Adrenal gland (tissue), 19 donors: ENCODE measurements at places on chromosomes 3 and 15. TPM values are rescaled to one million over a fixed set of nuclear protein-coding genes. Genes with fewer than 3 reads are reported as not detected.

GRCh38 chr3:155809181-155809580 is 3.1 kb upstream of the C3orf33 start:
- no peak for DNase-seq

DNA sequence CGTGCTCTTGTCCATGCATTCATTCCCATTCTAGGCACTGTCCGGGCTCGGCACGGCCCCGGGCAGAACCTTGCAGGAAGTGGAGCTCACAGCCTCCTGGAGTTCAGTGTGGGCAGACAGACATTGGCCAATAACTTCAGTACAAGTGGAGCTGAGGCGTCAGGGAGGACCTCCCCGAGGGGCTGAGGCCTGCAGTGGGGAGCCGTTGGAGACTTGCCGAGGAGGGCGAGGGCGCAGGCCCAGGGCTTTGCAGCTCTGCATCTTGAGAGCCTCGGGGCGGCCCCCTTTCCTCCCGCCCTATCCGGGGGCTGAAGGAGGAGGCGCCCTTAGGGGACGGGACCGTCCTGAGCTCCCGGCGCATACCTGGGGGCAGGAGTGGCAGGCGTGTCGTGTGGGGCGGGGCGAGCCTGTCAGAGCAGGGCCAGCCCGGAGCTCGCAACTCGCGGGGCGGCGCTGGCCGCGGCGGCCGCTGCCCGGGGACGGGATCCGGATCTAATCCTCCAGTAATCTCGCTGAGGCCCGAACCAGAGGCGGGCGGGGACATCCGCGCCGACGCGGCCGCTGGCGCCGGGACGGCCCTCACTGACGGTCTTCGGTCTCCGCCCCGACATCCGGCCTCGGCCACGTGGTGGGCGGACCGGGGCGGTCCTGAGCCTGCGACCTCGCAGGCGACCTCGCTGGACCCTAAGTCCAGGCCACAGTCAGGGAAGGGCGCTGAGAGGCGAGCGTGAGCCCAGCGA is at the start of gene ACY1:
TSS of gene ACY1 (plus strand) at position 698 of the 740 bp plus-strand sequence. CDS start 530 bp downstream, outside the sequence.
- DNase-seq: peak; percentile 87

GRCh38 chr15:65783872-65784271 is 8.2 kb downstream of the DENND4A start:
- DNase-seq: no peak

DNA sequence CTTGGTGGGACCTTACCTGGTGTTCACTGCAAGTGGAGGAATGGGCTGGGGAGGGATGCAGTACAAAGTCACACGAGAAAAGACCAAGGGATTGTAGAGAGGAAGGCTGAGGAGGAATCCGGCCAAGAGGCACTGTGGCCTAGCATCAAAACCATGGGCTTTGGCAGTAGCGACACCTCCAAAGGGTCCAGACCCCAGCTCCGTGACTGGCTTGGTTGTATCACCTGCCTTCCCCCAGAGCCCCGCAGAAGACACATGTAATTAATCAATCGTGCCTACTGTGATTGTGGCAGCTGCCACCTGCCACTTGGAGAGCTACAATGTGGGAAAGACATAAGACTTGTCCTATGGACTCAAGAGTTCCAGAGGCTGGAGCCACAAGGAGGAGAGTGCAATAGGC is 54.7 kb downstream of the ST8SIA2 start:
- no peak for DNase-seq

- DNase-seq: no peak
Observed at GRCh38 chr15:84856731-84857417, 27.6 kb upstream of the SLC28A1 start.

GRCh38 chr15:69666921-69667811 is 214.5 kb downstream of the RPLP1 start:
- peak; percentile 25 for DNase-seq

GRCh38 chr3:36480911-36481648 is 100.8 kb downstream of the STAC start:
- DNase-seq: no peak

DNA sequence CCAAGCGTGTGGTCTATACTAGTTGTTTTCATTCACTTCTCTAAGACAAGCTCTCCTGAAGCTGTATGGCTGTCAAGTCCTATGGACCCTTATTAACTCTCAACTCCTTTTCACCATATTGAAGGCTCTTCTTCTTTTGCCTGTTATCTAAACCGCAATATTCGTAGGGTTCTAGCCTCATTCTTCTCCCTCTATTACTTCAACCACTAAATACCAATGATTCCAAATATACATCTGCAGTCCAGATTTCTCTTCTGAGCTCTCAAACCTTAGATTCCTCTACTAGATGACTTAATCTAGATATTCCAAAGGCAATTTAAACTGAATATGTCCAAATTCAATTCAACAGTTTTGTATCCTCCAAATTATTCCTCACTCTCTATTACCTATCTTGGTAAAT is 24.6 kb downstream of the AQR start:
- DNase-seq: no peak

DNA sequence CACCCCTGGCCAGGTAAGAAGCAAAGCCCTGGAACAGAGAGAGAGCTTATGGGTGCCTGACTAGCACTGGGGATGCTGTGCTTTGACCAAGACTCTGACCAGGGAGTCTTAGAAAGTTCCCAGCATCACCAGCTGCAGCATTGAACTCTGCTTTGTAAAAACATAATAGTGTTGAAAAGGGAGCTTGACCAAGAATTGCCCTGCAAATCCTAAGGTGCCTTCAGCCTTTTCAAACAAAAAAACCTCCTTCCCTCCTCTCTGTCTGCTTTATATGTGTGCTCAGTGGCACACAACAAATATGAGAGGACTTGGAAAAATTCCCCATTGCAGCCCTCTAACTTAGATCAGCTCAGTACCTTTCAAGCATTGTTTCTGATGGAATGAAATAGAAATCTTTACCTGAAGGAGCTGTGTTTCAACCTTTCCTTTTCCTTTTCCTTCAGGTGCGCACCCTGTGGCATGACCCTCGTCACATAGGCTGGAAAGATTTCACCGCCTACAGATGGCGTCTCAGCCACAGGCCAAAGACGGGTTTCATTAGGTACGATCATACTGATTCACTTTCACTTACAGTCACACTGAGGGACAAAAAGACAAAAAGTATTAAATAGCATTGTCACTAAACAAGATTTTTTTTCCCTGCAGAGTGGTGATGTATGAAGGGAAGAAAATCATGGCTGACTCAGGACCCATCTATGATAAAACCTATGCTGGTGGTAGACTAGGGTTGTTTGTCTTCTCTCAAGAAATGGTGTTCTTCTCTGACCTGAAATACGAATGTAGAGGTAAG is 13.0 kb downstream of the THBS1 start:
- DNase-seq: no peak

DNA sequence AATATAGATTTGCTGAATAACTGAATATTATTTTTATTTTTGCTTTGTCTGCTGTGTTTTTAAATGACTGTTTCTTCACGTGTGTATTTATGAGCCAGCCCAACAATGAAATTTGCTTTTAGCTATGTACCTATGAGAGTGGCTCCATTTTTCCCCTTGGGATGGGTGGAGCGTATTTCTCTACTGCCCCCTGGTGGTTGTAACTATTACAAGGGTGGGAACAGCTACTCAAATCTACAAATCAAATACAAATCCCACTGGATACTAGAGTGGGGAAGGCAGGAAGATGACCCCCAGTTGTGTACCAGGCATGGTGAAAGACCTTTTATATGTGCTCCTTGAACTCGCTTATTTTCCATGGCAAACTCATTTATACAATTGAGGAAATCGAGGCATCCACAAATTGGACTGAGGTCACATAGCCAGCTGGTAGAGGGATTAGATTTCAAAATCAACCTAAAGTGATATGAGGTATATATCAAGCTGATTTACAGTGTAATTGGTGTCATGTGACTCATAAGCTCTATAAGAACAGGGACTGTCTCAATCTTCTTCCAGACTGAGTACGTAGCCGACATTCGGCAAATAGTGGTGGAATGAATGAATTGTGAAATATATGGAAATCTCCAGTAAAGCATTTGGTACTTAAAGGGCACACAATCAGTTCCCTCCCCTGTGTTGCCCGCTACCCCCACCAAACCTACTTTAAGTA is 69.5 kb upstream of the VEPH1 start:
- DNase-seq: peak; percentile 42

DNA sequence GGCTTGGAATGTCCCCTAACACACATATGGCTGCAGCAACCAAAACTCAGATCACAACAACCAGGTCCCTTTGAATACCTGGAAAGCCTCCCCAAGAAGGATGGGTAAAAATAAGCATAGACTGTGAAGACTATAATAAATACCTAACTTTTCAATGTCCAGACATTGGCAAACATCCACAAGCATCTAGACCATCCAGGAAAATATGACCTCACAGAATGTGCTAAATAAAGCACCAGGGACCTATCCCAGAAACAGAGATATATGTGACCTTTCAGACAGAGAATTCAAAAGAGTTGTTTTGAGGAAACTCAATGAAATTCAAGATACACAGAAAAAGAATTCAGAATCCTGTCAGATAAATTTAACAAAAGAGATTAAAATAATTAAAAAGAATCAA is 109.2 kb downstream of the NEDD4 start:
- DNase-seq: no peak

DNA sequence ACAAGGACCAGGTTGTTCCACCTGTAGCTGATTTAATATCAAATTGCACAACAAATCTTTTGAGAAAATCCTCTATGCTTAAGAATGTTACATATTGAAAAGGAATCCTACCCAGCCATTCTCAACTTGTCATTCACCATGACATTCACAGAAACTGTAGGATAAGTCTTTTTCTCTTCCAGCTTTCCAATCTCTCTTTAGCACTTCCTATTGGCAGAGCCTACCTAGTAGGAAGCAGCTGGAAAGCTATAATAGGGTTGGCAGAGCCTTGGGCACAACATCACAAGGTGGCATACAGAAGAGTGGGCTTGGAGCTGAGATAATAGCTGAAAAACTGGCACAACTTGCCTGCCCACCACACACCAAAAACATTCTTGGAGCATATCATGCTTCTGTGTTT is 67.3 kb upstream of the NUDT16 start:
- DNase-seq: no peak

- no peak for DNase-seq
Observed at GRCh38 chr15:100011235-100011634, 278.0 kb upstream of the LYSMD4 start.

- no peak for DNase-seq
Observed at GRCh38 chr3:102129760-102130608, 280.7 kb downstream of the NFKBIZ start.

DNA sequence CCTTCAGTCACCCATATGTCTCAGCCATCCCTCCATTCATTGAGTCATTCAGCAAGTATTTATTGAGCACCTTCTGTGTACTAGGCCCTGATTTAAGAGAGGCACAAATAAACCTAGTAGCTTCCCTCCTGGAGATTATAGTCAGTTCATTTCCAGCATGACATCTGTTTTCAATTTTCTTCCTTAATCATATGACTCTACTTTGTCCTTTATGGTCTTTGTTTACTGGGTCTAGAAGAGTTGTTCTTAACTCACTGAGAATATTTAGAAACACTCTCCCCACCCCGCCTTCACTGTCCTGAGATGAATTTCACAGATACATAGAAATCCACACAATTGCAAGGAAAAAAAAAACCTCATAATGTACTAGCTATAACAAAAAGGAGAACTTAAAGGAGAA is 44.8 kb upstream of the ADAMTS9 start:
- DNase-seq: no peak

DNA sequence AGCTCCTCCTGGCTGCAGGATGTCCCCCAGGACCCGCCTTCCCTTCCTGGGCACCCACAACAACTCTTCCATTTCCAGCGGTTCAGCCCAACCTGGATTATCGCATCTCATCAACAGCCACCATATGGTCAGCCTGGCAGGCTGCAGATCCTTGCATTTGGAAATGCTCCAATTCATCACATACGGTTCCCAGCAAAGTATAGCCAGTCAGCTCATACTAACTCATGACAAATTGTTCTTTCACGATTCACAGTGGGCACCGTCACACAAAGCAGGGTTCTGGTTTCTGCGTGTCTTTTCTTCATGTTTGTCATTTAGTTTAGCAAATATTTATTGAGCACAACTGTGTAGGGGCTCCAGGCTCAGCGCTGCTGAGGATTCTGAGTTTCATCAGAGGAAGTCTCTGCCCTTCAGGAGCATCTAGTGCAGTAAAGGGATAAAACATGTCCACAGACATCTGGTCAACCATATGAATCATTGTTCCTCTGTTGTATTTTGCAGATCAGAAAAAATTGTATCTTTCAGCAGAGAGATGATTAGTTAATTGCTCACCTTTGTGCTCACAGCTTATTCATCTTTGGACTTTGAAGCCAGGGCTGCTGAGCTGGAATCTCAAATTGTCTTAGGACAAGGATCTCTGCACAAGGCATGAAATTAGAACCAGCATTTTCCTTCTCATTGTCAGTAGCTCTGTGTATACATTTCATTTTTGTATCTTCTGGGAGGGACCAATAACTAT is 125.1 kb downstream of the GABRG3 start:
- no peak for DNase-seq

GRCh38 chr3:81763001-81763400 is 1.6 kb upstream of the GBE1 start:
- no peak for DNase-seq

- DNase-seq: no peak
Observed at GRCh38 chr3:157087373-157087772, 72.6 kb downstream of the CCNL1 start.

- DNase-seq: no peak
Observed at GRCh38 chr3:159732172-159733111, 256.2 kb upstream of the IL12A start.

DNA sequence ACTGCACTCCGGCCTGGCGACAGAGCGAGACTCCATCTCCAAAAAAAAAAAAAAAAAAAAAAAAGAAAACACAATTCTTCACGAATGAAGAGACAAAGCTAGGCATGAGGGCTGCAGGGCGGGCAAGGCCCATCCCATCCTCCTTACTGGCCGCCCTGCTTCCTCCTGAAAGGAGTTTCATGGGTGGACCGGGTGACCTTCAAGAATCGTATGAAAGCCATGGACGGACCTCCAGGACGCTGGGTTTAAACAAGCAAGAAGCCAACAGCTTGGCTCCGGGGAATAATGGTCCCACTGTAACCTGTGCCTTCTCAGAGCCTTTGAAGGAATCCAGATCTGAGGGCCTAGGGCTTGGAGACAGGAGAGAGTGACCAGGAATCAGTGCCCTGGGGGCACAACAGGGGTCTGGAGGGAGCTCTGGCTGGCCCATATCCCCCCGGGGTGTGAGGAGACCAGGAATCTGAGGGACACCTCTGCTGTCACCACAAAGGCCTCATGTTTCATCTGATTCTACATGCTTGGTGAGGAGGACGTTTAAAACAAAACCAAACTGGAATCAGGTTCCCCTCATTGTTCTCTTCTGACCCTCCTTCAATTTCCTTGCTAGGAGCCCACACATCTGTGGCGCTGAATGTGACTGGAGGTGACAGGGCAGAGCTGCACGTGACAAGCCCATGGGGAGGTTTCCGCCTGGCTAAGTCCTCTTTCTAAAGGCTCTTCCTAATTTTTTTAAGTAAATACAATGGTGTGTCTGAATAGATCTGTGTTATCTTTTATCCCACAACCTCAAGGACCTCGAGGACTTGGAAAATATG is 46.1 kb downstream of the WHAMM start:
- no peak for DNase-seq

GRCh38 chr3:194494951-194495374 is 8.2 kb upstream of the ATP13A3 start:
- DNase-seq: peak; percentile 66

GRCh38 chr3:128385080-128385832 is 81.4 kb downstream of the DNAJB8 start:
- no peak for DNase-seq

MESP1 gene
- 4.3 TPM for polyA plus RNA-seq

FBXO40 gene
- polyA plus RNA-seq: 0.08 TPM

COPB2 gene
- 28.1 TPM for polyA plus RNA-seq

CLDN1 gene
- polyA plus RNA-seq: 28.2 TPM

ECE2 gene
- 3.0 TPM for polyA plus RNA-seq

OR5K2 gene
- not detected for polyA plus RNA-seq

KBTBD13 gene
- not detected for polyA plus RNA-seq

FEZF2 gene
- not detected for polyA plus RNA-seq
